Stimulated activated CD8-positive, alpha-beta memory T cell treated with anti-CD3 and anti-CD28 coated beads, Interleukin-4, amount 100 ng/mL, for 4 hours (primary cell): ENCODE measurements at places on chromosomes 7 and 10.

DNA sequence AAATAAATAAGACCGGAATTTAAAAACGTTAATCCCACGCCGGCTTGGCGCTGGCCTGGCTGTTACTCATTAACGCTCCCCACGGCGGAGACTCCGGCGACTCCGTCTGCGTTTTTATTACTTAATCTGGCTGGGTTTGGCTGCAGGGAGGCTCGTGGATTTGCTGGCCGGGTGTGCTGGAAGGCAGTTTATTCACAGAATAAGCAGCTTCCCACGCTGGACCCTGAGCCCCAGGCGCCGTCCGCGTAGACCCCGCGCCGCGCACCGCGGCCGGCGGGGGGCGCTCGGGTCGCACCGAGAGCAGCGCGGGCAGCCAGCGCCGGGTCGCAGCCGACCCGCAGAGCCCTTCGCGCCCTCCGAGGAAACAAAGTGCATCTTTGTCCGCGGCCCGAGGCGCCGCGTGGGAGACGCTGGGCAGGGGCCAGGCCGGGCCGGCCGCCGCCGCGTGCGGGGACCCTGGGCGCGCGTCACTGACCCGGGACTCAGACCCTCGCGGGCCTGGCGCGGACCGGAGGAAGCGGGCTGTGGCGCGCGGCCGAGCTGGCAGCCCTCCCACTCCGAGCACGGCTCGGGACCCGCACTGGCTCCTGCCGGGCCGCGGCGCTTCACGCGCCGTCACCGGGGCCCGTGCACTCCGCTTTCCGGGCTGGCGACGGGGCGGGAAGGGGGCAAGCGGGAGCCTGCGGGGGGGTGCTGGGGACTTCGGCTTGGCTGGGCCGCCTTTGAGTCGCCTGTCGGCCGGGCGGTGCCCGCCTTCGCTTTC is 587 bp upstream of the GRK5 start:
- peak; percentile 50 for DNase-seq

GRCh38 chr10:9096288-9096687 is 1041.8 kb downstream of the GATA3 start:
- DNase-seq, result no peak

GRCh38 chr7:18315241-18315640 is 180.3 kb upstream of the HDAC9 start:
- no peak for DNase-seq

DNA sequence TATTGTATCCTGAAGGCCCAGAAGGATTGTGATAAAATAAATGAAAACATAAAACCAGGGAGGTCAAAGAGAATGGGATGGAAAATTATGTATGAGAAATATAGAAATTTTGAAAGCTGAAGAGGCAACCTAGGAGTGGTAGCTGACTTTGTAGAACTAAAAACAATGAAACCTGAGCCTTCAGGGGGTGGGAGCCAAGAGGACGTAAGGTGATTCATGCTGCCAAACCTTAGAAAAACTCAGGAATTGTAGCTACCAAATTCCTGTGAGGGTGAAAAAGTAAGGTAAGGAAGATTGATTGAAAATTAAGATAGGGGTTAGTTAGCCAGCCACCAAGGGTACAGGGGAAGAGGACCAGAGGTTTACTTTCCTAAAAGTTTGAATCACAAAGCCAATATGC is 213.2 kb downstream of the KCND2 start:
- DNase-seq, result no peak

DNA sequence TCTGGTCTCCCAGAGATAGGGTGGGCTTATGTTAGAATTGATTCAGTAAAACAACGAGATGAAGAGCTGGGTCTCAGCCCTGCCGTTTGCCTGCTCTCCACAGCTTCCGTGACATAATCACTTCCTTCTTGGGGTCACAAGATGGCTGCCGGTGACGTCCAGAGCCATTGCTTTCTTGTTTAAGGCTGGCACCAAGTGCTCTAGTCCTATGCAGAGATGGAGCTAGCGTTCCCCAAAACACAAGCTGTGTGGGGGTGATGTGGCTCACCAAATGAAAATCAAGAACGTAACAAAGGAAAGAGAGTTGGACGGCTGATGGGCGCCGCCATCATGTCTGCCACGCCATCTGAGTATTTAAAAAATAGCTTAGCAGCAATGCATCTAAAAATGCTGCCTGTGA is 296.1 kb downstream of the CAMK1D start:
- no peak for DNase-seq

DNA sequence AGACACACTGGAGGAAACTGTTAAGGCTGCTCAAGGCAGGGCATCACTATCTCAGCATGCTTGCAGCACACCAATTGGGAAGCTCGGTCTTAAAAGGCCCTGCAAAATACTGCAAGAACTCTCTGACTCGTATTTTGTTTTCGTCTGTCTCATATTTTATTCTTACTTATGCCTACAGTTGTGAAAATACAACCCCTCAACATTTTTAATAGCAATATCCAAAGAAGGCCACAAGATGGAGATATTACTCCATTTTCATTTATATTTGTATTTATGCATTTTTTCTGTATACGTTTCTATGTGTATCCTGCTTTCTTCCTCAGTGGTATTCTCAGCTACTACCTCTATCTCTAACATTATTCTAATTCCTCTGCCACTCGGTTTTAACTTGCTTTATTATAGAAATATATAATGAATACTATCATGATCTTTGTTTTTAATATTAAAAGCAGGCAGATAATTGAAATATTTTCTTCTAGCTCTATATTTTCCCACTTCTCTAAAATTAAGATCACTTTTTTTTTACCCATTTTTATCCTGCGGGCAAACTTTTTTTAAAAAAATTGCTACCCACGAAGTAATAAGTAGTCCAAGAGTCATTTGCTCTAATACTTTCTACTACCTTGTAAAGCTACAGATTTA is 10.0 kb downstream of the DNAJC1 start:
- no peak for DNase-seq

GRCh38 chr7:33919449-33919848 is 14.1 kb downstream of the BMPER start:
- no peak for DNase-seq

DNA sequence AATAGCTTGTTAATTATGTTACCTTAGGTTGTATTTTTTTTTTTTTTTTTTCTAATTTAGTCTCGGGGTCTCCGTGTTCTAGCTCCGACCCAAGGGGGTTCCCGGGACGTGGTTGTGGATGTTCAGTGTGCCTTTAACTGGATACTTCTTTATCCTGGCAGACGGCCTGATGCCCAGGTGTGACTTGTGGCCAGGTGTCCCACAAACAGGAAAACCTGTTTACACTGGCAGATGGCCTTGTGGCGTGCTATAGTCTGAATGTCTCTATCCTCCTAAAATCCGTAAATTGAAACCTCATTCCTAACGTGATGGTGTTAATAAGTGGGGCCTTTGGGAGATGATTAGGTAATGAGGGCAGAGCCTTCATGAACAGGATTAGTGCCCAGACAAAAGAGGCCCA is 546.4 kb upstream of the C7orf33 start:
- no peak for DNase-seq

- no peak for DNase-seq
These were observed 60.9 kb downstream of the LRMDA start for GRCh38 chr10:75492173-75492925.

- no peak for DNase-seq
These were observed 2.9 kb upstream of the RABGEF1 start for GRCh38 chr7:66737667-66738066.

DNA sequence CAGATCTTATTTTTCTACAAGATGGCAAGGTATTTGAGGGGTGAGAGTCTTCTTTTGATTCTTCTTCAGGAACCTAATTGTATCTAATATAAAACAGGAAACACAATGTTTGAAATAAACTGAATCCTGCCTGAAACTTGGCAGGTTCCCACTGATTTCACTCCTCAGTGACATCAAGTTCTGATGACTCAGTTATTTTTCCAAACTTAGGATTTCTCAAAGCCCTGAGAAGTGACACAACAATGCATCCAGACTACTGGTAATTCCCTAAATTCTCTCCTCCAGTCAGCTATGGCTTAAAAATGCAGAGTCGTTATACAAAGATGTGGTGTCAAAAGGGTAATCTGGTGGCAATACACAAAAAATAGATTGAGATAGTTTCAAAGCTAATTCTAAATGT is 80.9 kb downstream of the ABLIM1 start:
- no peak for DNase-seq

DNA sequence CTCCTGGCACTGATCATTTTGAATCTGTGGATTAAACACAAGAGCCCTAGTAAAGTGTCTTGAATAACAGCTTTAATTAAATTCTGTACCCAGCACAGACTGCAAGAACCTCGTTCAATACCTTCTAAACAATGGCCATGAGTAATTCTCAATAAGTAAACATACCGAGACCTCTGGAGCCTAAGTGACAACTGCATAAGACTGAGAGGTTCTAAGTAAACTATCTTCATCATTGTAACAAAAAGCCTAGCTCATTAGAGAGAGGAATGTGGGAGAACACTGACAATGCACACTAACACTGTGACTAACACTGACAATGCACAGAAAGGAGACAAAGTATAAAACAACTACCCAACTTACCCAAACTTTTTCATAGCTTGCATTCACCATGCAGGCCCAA is 117.4 kb downstream of the ELAPOR2 start:
- DNase-seq, result no peak

DNA sequence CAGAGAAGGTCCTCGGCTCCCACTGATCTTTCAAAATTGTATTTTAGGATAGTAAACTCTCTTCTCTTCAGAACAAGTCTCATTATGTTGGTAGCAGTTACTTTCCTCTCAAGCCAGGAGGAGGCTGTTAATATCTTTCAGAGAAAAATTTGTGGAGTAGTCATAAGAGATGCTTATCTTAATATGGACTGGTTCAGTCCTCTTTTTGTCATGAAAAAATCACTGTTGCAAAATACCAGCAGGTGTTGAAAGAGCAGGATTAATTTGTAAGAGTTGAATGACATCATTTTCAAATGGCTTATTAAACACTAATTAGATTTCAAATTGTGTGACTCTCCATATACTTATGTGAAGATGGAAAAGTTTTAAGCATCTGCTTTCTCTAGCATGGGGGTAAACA is 662.5 kb downstream of the POM121L12 start:
- no peak for DNase-seq

GRCh38 chr7:118511146-118511545 is 286.6 kb downstream of the ANKRD7 start:
- no peak for DNase-seq

DNA sequence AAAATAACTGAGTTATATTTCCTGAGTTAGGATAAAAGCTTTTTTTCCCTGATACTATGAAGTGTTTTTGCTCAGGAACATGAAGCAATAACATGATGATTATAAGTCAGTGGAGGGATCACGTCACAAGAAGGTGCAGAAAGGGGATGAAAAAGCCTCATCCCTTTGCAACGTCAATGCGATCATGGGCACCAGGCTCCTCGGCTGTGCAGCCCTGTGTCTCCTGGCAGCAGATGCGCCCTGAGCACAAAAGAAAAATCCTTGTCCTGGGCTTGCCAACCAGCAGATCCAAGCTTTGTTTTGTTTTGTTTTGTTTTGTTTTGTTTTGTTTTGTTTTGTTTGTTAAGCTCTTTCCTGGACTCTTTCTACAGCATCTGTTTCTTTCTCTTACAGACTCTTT is 103.5 kb upstream of the PRSS1 start:
- no peak for DNase-seq

DNA sequence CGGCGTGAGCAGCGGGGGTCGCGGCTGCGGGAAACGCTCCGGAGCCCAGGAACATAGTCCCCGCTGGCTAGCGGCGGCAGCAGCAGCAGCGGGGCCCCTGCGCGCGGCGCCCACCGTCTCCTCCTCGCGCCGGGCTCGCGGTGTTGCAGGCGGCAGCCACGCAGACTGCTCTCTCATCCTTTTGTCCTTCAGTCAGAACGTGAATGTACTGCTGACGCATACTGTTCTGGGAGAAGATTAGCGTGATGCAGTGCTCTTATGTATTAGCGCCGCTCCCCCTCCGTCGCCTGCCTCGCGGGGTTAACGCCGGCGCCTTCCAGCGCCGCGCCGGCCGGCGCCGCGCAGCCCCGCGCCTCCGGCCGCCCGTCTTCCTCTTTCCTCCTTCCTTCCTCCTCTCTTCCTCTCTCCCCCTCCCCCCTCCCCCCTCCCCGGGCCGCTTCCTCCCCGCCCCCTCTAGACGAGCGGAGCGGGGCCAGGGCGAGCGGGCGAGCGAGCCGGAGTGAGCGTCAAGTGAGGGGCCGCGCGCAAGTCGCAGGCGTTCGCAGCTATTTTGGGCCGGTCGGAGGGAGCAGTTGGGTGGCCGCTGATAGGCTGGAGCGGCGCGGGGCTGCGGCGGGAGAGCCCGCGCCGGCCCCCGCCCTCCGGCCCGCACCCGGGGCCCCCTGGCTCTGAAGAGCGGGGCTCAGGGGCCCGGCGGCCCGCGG is 816 bp upstream of the LRRC4 start:
- no peak for DNase-seq

DNA sequence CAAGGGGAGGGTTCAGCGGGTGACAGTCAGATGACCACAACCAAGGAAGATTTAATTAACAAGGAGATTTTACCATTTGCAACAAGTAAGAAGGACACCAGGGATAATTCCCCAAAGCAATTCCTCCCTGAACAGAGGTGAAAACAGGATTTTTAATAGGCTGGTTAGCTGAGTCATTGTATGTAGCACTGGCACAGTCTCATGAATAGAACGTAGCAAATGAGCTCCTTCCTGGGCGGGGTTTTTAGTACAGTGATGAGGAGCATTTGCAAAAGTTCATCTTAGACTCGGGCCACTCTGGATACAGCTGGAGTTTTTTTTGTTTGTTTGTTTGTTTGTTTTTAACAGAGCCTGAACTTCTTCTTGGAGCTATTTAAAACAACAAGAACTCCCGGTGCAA is 39.0 kb downstream of the TAC1 start:
- DNase-seq, result no peak

GRCh38 chr7:141979568-141979967 is 6.0 kb upstream of the TAS2R38 start:
- no peak for DNase-seq

- DNase-seq, result no peak
These were observed 156.5 kb downstream of the SGMS1 start for GRCh38 chr10:50467209-50467608.

DNA sequence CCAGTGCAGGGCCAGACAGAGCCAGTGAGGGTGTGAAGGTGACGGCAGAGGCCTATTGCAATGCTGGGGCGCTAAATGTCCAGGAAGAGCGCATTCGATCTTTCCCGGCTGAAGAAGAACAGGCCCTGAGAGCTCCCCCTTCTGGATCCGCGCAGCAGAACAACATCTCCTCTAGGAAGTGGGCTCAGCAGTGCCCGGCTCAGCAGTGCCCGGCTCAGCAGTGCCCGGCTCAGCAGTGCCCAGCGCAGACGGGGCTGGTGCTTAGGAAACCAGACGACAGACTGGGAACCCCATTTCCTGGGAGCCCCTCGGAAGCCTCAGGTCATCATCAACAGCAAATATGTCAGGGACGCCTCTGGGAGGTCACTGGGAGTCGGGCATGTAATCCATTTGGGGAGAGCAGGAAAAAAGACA is 4.7 kb upstream of the NOS3 start:
- no peak for DNase-seq

- DNase-seq, result no peak
These were observed 290.3 kb downstream of the AHR start for GRCh38 chr7:17588730-17589129.

DNA sequence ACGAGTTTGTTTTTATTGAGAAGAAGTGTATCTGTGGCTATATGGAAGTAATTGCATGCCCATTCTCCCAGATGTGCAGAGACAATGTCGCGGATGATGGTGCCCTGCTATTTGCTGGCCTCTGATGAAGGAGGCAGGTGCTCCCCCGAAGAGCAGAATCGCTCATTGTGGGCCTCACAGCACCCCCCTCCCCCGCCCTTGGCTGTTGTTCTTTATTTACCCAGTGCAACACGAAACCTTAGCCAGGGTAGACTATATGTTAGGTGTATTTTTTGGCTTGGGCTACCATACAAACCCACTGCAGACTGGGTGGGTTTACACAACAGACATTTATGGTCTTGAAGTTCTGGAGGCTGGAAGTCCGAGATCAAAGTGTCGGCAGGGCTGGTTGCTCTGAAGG is 3.4 kb upstream of the ADCY1 start:
- DNase-seq, result no peak

GRCh38 chr10:87733081-87733480 is 73.4 kb downstream of the PAPSS2 start:
- DNase-seq, result no peak
